ENCODE measurements at places on chromosomes 2 and 18. TPM values are rescaled to one million over a fixed set of nuclear protein-coding genes. Genes with fewer than 3 reads are reported as not detected.

Gene DSC2
- not detected for total RNA-seq

Gene RGPD8
- total RNA-seq: 37.5 TPM

Gene PRKD3
- 50.2 TPM for total RNA-seq

- no peak for DNase-seq
Observed at GRCh38 chr2:215994911-215995310, 18.4 kb downstream of the MREG start.

GRCh38 chr18:76955524-76956170 is 133.3 kb downstream of the ZNF236 start:
- DNase-seq: no peak

GRCh38 chr2:42914860-42915259 is 122.5 kb upstream of the HAAO start:
- no peak for DNase-seq

- DNase-seq: no peak
Observed at GRCh38 chr2:10529611-10530010, 81.5 kb upstream of the ODC1 start.

GRCh38 chr2:132429941-132430573 is 13.5 kb downstream of the GPR39 start:
- DNase-seq: no peak
